Vagina (tissue), 2 donors: ENCODE measurements at places on chromosomes 4 and X. TPM values are rescaled to one million over a fixed set of nuclear protein-coding genes. Genes with fewer than 3 reads are reported as not detected.

DTHD1 gene
- total RNA-seq = 0.49 TPM

IGFBP7 gene
- 716 TPM for total RNA-seq

NKX3-2 gene
- total RNA-seq = 2.9 TPM

XAGE1B gene
- total RNA-seq = not detected

PDCL2 gene
- not detected for total RNA-seq

DCAF12L2 gene
- total RNA-seq = not detected

ERAS gene
- not detected for total RNA-seq
